ENCODE measurements at places on chromosomes 3 and 15.

GRCh38 chr3:67312155-67312554 is 314.0 kb downstream of the KBTBD8 start:
- no peak for DNase-seq

- DNase-seq, result no peak
Observed at GRCh38 chr15:41691471-41691870, 31.3 kb downstream of the MGA start.

DNA sequence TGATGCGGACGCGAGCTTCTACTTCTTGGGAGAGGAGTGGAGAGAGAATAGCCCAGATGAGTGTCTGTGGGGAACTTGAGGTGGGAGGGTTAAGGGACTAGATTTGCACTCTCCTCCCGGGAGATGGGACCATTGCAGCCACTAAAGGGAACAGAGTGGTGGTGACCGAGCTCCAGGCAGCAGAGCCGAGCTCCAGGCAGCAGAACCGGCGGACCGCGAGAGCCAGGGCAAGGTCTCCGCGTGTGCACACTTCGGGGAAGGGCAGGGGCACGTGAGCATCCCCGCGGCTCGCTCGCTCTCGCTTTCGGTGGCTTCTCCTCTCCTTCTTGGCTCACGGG is 1.1 kb downstream of the IGDCC3 start:
- no peak for DNase-seq

- no peak for DNase-seq
Observed at GRCh38 chr3:197417441-197417840, 119.0 kb upstream of the DLG1 start.

GRCh38 chr3:62035402-62036057 is 337.8 kb downstream of the FEZF2 start:
- no peak for DNase-seq

GRCh38 chr3:131550562-131551465 is 48.0 kb upstream of the MRPL3 start:
- DNase-seq, result no peak

- DNase-seq, result no peak
Observed at GRCh38 chr3:156535798-156536197, 19.1 kb downstream of the SSR3 start.

- DNase-seq, result no peak
Observed at GRCh38 chr15:70789213-70789612, 25.9 kb upstream of the UACA start.

GRCh38 chr3:99638167-99638948 is at the start of gene COL8A1:
COL8A1 (plus strand) TSS chr3:99638594; CDS start chr3:99790683, 152,089 bp downstream.
- DNase-seq, result no peak

- DNase-seq, result no peak
Observed at GRCh38 chr15:28066231-28066630, 32.9 kb downstream of the OCA2 start.

DNA sequence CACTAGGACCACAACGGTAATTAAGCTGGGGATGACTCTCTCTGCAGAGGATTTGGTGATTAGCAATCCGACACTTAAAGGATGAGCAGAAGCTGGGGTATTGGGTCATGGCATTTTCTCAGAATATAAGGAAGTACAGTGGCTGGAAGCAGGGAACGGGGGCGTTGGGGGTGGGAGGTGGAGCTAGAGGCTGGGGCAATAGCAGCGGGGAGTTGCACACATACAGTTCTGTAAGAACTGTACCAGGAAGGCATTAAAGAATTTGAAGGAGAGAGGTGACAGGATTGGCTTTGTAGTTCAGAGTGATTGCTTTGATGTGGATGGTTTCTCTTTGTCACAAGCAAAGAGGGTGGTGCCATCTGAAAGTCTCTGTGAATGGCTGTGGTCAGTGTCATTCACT is 28.2 kb downstream of the PSMD6 start:
- no peak for DNase-seq

DNA sequence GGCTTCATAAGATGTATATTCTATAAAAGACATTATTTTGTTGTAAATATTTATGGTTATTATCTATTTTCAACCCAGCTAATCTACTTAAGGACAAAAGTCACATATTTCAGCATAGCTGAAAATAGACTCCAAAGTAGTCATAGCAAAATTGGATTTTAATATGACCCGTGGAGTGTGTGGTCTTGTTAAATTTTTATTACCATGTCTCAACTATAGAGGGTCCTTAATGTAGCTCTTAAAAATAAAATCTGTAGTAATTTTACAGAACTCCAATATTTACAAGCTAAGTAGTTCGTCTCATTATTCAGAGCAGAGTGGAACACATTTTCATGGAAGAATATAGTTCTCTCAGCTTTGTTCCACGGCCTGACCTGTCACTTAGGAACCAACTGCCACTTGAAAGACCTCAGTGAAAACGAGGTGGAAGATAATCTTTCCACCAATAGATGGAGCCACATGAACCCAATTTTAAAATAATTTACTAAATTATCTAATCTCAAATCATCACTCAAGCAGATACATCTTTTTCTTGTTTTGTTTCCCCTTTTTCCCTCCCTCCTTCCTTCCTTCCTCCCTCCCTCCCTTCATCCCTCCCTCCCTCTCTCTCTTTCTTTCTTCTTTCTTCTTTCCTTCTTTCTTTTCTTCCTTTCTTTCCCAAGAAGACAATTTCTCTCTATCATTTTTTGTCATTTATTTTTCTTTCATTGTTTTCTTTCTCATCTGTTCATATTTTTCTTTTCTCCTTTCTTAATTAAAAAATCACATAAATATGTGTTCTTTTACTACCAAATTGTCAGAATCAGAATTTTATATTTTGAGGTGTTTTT is 97.2 kb downstream of the CLDN1 start:
- no peak for DNase-seq

DNA sequence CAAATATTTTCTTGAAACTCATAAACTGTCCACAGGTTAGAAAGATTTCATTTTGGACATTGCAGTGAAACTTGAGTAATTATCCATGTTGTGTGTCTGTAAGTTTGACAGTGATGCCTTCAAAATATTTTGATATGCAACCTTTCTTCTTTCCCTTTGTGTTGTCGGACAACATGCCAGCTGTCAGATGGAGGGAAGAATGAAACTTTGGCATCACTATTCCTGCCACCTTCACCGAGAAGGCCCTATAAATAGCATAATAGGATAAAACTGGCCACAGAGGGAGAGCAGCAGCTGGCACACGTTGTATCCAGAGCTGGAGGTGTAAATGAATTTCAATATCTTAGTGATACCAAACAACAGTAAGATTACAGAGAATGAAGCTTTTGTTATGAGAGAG is 436.7 kb upstream of the CFAP20DC start:
- no peak for DNase-seq

GRCh38 chr3:13801361-13802204 is 78.3 kb downstream of the WNT7A start:
- DNase-seq, result no peak

GRCh38 chr15:77642793-77643430 is 10.2 kb upstream of the LINGO1 start:
- DNase-seq, result no peak

DNA sequence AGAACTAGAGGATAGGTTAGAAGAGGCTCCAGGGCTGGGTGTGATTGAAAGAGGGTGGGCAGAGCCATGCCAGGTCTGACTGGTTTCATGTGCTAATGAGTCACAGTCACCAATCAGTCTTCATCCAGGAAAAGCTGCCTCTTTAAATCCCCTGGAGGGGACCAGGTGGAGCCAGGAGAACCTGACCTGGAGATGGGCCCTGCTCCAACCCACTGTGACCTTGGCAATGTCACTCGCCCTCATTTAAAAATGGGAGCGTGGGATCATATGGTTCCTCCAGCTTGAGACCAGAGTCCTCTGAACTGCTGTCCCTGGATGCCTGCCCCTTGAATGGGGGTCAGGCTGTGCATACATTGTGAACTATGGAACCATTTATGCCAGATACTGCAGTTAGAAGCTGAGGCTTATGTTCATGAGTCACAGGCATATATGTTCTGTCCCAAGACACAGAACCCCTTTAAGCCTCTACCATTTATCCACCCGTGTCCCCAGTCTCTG is 23.0 kb downstream of the HES1 start:
- DNase-seq, result no peak

DNA sequence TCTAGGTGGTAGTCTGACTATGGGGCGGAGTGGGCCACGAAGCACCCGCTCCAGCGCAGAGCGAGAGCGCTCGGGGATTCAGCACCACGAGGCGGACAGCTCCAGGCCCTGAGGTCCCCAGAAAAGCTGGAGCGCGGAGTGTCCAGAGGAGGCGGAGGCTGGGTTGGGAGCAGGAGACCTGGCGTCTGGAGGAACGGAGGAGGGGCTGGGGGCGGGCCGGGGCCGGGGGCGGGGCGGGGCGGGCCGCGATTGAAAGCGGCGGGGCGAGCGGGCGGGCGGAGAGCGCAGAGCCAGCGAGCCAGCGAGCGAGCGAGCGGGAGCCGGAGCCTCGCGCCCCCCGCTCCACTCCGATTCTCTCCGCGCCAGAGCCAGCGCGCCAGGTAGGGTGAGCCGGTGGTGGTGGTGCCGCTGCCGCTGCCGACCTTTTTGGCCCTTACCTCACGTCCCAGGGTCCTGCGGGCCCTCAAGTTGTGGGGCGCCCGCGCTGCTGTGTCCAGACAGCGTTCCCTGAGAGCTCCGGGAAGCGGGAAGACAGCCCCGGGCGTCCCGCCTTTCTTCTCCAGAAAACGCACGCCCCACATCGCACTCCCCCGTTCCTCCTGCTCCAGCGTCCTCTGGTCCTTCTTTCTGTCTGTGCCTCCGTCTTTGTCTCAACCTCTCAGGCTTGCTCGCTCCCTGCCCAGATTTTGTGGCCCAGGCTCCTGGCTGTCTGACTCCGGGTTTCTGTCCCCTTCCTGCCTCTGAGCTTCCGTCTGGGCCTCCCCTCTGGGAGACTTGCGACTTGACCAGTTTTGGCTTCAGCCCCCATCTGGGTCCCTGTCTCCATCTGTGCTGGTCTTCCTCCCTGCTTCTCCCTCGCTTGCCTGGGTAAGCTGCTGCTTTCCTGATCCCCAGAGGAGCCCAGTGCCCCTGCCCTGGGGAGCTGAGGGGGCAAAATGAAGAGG is at the start of gene GRM2:
TSS of gene GRM2 (plus strand) at position 281 of the 944 bp plus-strand sequence. CDS start 1,916 bp downstream, outside the sequence.
- no peak for DNase-seq

GRCh38 chr15:63203451-63204090 is 14.2 kb downstream of the RAB8B start:
- no peak for DNase-seq

DNA sequence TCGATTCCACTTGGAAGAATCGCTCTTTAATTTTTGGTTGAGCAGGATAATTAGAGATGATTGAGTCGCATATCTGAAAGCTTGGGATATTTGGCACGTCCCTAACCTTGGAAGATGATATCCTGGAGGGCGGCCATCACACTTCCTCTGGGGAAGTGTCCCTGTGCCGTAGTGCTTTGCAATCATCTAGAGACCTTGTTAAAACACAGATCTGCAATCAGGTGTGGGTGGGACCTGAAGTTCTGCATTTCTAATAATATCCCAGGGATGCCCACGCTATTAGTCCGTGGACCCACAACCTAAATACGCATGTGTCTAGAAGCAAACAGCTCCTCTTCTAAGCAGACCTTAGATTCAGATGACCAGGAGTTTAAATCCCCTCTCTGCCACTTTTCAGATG is 20.5 kb downstream of the MYO1E start:
- no peak for DNase-seq

GRCh38 chr15:60787837-60788691 is 309.1 kb upstream of the ICE2 start:
- no peak for DNase-seq

- DNase-seq, result no peak
Observed at GRCh38 chr3:191915712-191916111, 454.7 kb downstream of the PYDC2 start.

GRCh38 chr15:50355619-50355905 is 564 bp upstream of the GABPB1 start:
- no peak for DNase-seq

DNA sequence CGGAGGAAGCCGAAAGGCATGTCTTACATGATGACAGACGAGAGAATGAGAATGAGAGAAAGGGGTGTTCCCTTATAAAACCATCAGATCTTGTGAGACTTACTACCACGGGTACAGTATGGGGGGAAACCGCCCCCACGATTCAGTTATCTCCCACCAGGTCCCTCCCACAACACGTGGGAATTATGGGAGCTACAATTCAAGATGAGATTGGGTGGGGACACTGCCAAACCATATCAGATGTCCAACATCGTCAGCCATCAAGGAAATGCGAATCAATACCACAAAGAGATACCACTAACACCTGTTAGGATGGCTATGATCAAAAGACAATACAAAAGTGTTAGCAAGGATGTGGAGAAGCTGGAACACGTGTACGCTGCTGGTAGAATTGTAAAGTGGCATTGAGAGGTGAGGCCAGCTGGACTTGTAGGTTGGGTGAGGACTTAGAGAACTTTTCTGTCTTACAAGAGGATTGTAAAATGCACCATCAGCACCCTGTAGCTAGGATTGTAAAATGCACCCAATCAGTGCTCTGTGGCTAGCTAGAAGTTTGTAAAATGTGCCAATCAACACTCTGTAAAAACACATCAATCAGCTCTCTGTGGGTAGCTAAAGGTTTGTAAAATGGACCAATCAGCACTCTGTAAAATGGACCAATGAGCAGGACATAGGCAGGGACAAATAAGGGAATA is 37.5 kb downstream of the VGLL4 start:
- no peak for DNase-seq

- DNase-seq, result no peak
Observed at GRCh38 chr3:20480786-20481365, 294.9 kb upstream of the SGO1 start.

DNA sequence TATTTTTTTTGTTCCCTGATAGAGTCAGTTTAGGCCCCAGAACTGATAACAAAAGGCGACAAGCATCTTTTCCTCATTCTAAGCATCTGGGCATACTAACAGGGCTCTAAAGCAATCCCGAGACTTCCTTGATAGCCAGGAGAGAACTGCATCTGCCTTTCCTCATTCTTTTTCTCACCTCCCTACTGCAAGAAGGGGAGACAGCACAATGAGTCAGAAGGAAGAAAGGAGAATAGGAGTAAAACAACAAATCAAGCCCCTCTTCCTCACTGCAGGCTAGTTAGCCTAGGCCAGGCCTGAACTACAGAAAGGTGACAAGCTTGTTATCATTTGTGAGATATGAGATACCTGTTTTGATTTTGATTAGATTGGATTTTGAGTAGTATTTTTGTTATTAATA is 97.9 kb downstream of the NAALADL2 start:
- no peak for DNase-seq

GRCh38 chr3:153484842-153485241 is 322.8 kb downstream of the RAP2B start:
- no peak for DNase-seq

DNA sequence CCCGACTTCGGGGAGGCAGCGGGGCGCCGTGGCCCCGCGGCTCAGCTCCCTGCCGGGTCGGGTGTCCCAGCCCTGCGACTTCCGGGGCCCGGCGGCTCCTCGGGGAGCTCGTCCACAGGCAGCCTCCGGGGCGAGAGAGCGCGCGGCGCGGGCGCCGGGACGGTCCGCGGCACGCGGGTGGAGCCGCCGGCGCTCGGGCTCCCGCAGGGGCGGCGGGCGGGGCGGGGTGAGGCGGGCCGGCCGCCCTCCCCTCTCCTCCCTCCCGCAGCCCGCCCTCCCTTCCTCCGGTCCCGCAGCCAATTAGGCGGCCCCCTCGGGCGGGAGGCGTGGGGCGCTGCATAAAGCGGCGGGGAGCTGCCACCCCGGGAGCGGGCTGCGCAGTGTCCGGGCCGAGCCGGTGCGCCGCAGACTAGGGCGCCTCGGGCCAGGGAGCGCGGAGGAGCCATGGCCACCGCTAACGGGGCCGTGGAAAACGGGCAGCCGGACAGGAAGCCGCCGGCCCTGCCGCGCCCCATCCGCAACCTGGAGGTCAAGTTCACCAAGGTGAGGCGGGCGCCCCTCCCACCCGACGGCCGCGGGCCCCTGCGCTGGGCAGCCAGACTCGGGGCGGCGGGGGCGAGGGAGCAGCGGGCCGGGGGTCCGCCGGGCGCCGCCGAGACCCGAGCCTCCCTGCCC is at the start of gene ALDH1A3:
TSS of gene ALDH1A3 (plus strand) at position 368 of the 675 bp plus-strand sequence. CDS start at position 445, 77 bp downstream.
- DNase-seq, result no peak
